ENCODE measurements at places on chromosomes 2 and 18.

DNA sequence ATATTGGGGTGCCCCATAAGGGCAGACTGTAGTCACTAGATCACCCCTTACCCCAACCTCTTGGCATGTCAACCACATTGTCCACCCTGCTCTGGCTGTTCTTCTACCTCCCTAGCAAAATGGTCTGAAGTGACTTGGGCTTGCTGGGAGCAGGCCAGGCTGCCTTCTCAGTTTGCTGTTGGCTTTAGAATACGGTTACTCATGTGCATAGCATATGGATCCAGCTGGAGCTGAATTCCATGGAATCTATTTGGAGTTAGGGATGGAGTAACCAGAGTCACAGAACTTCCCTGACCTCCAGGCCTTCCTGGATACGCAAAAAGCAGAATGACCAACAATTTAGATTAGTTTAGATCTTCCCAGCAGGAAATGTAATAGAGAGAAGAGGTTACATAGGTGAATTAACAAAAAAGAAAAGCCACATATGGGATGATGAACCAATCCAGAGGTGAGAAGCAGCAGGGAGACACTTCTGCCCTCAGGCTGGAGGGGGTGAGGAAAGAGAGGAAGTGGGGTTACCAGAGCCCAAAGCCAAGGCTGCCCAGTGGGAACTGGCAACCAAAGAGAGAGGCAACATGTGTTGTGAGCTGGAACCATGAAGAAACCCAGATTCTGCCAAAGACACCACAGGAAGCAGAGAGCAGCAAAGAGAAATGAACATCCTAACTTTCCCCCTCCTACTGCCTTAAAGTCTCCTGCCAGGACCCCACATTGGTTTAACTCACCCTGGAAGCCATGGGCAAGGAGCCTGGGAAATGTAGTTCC is 26.1 kb downstream of the PKDCC start:
- DNase-seq = no peak

GRCh38 chr2:33530690-33531548 is 54.5 kb downstream of the RASGRP3 start:
- no peak for DNase-seq

DNA sequence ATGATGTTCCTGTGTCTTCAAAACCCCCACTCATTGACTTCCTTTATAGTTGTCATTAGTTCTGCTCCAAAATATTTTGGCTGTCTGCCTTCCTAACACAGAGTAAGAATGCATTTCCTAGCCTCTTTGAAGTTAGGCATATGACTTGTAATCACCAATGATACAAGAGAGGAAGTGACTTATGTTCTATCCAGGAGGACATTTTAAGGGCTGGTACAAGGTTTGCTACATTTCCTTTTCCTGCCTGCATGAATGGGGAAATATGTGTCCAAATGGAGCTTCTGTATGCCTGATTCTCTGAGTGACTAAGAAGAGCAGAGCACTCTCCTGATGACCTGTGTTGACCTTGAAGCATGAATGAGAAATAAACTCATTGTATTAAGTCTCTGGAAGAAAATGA is 115.1 kb downstream of the PLCL1 start:
- DNase-seq = no peak

DNA sequence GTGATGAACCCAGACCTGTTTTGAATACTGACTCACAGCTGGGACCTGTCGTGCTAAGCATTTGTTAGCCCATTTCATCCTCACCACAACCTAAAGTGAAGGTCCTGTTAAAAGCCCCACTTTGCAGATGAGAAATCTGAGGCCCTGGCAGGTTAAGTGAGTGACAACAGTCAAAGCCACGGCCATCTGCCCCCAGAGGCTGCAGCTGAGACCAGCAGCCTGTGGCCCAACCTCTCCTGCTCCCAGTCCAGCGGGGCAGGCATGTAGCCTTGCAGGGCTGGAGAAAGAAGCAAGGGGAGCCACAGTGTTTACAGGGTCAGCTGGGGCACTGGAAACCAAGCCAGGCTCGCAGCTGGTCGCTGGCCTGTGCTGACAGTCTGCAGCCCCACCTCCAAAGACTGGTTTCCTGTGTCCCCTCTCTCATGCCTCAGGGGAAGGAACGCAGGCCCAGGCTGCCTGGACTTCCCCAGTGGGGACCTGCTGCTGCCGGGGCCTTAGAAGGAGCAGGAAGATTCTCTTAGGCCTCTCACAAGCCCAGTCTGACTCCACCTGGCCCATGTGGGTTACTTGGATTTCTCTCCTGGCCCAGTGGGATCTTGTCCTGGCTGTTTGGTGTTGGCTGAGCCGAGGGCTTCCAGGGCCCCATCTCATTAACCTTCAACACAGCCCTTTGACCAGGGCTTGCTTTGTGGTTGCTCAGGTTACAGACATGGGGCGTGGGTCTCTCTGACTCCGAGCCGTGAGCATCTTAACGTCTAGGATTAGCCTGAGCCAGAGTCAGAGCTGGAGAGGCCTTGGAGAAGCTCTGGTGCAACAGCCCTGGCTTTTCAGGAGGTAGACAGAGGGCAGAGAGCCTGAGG is 1.7 kb downstream of the INPP5D start:
- no peak for DNase-seq

DNA sequence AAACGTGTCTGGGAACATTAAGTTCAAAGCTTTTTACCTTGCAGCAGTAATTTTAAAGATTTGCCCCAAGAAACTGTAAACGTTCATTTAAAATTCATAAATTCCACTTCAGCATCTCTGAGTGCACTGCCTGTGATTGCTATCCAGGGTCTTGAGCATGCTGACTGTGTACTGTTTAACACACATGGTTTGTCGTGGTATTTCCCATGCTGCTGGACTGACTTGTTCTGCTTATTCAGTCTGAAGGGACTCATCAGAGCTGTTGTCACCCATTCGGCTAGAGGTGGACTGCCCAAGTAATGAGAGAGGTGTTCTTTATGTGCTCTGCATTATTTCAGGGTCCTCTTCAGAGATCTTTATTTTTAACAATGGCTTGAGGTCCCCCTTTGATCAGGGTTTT is 53.1 kb downstream of the RHBDD1 start:
- no peak for DNase-seq

- DNase-seq = no peak
These were observed 1504.5 kb downstream of the DPP10 start for GRCh38 chr2:115946891-115947290.

DNA sequence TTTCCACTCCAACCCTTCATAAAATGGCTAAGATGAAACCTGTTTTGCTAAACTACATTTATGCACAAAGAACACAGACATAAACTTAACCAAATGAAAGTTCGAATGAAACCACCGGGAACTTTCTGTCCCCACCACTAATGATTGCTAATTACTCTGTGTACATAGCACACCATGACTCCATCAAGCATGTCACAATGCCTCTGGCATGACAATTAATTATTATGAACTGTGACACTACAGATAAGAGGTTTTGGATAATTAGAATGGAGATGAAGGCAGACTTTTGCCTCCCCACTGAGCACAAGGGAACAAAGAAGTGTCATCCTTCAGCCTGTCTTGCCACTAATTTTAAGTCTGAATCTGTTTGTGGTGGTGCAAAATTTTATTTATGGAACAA is 1.5 kb downstream of the DAPL1 start:
- DNase-seq = no peak

DNA sequence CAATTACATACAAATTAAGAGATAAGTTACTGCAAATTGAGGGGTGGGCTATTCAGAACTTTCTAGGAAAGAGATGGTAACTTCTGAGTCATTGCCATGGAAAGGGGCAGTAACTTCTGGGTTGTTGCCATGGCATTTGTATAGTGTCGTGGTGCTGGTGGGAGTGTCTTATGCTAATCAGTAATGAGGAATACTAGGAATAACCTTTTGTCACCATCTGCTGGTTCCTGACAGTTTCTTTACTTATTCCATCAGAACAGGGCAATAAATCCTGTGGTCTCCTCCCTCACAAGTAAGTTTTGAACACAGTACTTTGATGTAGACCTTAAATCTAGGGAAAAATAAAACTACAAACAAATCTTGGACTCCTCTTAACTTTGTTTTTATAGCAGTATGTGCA is 435.4 kb downstream of the BCL11A start:
- DNase-seq = no peak

- no peak for DNase-seq
These were observed 81.9 kb downstream of the DGKD start for GRCh38 chr2:233436191-233436581.

GRCh38 chr2:48589170-48589767 is 28.4 kb upstream of the GTF2A1L start:
- DNase-seq = peak; percentile 29

GRCh38 chr2:182506606-182507005 is 79.8 kb upstream of the PDE1A start:
- no peak for DNase-seq

GRCh38 chr2:205212357-205212756 is 469.9 kb upstream of the NRP2 start:
- no peak for DNase-seq

- no peak for DNase-seq
These were observed 400.1 kb downstream of the CCDC85A start for GRCh38 chr2:56583796-56584315.

GRCh38 chr18:11654736-11655605 is 34.1 kb upstream of the GNAL start:
- peak; percentile 48 for DNase-seq

DNA sequence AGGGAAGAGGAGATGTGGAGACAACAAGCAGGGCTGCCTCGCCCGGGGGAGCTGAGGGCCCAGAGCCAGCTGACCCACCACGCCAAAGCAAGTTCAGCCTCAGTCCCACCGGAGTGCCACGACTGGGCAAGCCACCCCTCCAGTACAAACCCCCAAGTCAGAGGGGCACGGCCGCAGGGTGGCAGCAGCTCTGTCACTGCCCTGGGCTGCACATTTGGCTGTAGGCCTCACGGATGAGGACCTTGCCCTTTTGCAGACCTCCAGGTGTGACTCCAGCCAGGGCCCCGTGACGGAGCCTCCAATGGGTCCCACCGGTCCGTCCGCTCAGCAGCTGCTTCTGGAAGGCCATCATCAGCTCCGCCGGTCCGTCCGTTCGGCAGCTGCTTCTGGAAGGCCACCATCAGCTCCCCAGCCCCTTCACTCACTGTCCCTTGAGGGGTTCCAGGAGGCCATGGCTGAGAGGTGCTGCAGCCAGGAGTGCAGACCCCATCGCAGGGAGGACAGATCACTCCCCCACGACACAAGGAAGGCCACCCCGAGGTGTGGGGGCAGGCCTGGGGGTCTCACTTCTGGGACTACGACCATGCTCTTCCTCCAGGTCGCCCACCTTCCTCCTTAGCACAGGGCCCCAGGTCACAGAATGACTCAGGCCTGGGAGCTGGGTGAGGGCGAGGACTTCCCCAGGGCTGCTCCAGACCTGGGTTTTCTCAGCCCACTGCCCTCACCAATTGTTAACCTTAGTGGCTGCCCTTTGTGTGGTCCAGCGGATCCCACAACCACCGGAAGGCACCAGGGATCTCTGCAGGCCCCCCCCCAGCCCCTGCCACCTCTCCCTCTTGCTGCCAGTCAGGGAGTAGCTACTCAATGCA is 24.6 kb upstream of the STK25 start:
- no peak for DNase-seq

DNA sequence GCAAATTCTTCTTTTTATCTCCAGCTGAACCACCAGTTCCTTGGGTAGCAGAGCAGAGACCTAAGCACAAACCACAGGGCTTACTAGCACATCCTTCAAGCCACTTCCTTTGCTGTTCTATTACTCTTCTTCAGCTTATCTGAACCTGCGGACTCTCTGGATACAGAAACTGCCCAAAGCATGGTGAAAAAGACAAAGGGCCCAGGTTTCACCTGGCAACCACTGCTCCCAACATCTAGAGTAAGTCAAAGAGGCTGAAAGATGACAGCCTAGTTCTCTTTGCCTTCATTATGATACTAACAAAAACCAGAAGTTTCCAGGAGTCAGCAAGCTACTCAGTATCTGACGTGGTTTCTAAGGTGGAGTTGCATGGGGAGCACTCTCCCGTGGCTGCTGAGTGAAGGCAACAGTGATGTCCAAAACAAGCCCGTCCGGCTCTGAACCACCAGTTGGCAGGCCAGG is 43.4 kb downstream of the KANSL3 start:
- DNase-seq = no peak

DNA sequence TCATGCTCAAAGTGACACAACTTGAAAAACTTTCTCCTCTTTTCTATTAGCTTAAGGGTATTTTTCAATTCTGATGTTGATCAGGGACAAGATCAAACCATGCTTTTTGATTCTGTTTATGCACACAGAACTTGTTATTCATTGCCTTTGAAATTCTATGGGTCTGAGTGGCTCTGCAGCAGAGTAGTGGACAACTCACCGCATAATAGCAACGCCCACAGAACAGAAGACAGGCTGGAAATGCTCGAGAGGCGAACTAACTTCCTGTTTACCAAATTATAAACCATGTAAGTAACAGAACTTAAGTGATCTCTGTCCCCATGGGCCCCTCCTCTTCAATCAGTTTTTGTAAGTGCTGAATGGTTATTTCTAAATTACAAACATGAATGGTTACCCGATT is 131.2 kb downstream of the CBLN2 start:
- no peak for DNase-seq

DNA sequence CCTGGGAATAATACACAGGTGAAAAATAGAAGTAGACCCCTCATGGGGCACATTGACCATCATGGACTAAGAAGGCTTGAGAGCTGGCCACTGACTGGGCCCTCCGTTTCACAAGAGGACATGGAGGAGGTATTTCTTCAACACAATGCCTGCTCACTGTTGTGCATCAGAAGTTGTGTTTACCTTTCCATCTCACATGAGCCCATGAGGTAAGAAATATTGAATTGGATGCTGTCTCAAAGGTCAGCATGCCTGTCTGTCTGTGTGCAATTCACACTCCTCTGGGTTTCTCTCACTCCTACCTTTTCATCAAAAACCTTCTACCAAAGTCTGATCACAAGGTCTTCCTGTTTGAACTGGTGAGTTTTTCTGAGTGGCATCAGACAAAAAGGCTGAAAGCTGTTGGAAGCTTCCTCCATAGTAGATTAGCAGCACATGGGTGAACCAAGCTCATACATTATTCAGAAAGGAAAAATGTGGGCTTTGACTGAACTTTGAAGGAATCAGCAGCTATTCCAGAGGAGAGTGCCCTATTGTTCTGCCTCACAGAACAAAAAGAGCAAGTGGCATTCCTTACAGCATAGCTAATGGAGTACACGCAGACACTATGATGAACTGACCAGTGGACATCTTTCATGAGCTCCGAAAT is 143.2 kb upstream of the RND3 start:
- no peak for DNase-seq

DNA sequence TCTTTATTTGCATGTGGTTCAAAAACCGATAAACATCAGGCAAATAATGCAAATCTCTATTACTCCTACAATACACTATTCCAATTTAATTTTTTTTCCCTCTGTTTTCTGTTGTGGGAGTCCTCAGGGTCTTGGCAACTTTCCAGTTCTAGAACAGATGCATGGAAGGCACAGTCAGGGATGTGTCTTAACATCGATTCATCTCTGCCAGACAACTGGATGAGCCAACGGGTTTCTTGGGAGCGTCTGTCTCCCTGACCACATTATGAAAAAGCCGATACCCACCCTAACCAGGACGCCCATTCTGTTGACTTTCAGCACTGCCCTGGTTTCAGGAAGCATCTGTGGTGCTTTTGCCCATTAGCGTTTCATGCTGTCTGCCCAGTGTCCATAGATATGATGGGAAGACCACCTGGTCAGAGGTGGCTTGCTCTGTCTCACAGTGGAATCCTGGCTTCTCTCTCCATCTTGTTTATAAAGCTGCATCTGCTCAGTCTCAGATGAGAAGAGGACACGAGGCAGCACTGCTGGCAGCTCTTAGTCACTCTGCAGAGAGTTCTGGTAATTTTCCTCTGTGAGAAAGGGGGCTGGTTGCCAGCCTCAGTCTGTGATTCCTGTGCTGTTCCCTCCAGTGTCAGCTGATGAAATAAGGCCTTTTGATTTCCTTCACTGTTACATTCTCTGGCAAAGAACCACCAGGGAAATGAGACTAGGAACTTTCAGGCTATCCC is 57.9 kb upstream of the KCNE4 start:
- peak; percentile 19 for DNase-seq
